Chondrocyte (in vitro differentiated cells): ENCODE measurements at places on chromosomes 3 and 15. TPM values are rescaled to one million over a fixed set of nuclear protein-coding genes. Genes with fewer than 3 reads are reported as not detected.

Gene SPINK8
- total RNA-seq, result not detected in 3 replicates

Gene SLC6A1
- 0.87 to 2.3 TPM (median 2.0 TPM) in 3 replicates for total RNA-seq

DNA sequence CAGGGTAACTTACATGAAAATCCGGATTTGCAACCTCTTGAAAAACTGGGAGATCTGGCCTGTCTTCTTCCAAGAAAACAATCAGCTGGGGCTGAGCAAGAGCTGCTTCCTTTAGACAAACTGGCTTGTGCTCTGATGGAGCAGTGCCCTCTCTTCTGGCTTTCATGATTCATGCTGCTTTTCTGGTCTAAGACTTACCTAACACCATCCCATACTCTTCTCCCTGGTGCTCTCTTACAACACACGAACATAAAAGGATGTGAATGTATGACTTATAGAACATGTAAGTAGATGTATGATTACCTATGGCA, 9.9 kb downstream of the TJP1 start:
- no peak for DNase-seq

DNA sequence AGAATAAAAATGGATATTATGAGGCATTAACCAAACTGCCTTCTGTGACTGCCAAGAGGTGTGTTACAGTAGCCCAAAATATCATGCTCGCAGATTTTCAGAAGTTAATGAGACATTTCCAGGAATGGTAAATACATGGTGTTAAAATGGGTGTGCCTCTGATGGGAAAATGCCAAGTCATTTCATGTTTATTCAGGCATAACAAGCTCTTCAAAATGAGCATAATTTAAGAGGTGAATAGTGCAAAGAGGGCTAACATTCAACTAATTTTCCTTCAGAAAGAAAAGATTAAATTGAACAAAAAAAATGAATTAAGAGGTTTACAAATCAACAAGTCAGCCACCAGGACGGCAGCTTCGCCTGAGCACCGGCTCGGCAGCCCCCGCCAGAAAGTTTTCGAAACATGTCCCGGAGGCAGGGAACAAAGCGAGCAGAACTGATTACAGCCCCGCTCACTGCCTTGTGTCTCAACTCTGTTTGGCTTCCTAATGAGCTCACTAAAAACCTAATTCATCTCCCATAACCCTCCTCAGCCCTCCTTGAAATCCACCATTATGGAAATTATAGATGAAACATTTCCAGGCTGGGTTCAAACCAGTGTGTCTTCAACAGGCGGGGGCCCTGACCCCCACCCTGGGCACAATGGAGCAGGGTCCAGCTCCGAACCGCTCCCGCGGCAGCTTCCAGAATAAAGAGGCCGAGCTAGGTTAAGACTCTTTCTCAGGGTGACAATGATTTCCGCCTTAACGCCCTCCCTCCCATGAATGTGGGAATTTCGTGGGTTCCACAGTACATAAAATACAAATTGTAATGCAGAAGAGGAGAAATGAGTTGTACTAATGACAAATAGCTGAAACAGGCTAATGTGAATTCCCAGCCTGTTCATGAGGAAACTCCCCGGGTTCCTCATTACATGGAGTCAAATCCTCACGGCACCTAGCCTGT, 43.9 kb downstream of the MEIS2 start:
- DNase-seq, result no peak
